ENCODE measurements at places on chromosomes 3 and 15.

- DNase-seq: no peak
Measured at GRCh38 chr3:157104928-157105652, 54.9 kb downstream of the CCNL1 start.

- no peak for DNase-seq
Measured at GRCh38 chr15:66233487-66234415, 19.8 kb downstream of the MEGF11 start.

- peak; percentile 66 for DNase-seq
Measured at GRCh38 chr3:160921020-160921635, 165.1 kb downstream of the PPM1L start.

DNA sequence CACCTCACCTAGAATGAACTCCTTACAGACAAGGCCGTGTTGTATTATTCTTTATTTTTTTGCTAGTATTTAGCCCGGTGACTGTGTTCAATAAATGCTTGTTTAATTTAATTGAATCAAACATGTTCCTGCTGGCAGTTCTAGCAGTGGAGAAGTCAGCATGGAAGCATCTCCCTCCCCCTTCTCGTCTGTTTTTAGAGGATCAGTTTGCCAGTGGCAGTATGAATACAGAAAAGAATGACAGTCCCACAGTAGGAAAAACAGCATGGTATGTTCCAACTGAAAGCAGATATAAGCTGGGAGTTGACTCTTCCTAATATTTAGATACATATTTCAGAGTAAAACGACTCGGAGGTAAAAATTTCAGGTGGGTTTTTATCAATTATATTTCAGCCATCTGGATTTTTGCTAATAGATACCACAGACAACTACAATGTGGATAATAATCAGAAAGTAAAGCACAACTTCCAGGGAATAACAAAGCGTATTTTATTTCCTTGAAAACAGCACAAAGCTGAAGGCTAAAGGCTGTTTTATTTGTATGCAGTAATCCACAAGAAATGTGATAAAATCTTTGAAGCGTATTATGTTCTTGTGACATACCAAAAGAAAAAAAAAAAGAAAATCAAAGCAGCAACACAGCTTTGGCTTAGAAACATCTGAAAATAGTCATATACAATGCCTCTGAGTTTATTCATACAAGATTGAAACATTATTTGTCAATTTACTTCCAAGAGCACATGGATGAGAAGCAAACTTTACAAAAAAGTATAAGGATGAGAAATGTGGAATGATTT, 244.5 kb upstream of the KCNMB2 start:
- DNase-seq: no peak

- DNase-seq: no peak
Measured at GRCh38 chr3:162192340-162193029, 695.9 kb downstream of the OTOL1 start.

GRCh38 chr15:77836121-77836692, 203.5 kb upstream of the LINGO1 start:
- peak; percentile 37 for DNase-seq

- DNase-seq: no peak
Measured at GRCh38 chr3:195113536-195114425, 157.2 kb downstream of the XXYLT1 start.

- no peak for DNase-seq
Measured at GRCh38 chr3:24390169-24391130, 104.2 kb downstream of the THRB start.

GRCh38 chr3:60046210-60046609, 996.4 kb upstream of the CFAP20DC start:
- DNase-seq: no peak

GRCh38 chr3:189316296-189317019, 144.7 kb downstream of the TPRG1 start:
- no peak for DNase-seq

GRCh38 chr3:17972959-17973906, 230.8 kb upstream of the TBC1D5 start:
- no peak for DNase-seq

- no peak for DNase-seq
Measured at GRCh38 chr3:40086890-40087883, 222.3 kb upstream of the EIF1B start.

GRCh38 chr3:30273304-30274072, 332.9 kb upstream of the TGFBR2 start:
- no peak for DNase-seq

DNA sequence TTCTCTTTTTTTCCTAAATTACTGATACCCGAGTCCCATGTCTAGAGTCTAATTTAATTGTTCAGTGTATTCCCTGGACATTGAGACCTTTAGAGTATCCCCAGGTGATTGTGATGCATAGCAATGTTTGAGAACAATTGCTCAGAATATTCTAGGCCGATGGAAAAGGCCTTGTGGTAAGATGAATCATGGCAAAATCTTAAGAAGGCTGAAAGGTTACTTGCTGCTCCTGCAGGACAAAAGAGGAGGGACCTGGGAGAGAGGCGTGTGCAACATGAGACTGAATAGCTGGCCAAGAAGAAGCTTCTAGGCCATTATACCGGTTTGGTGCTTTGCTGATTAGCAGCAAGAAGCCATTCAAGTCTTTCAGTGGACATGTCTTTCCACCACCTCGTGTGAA, 256.6 kb downstream of the ROBO2 start:
- DNase-seq: no peak

- peak; percentile 97 for DNase-seq
Measured at GRCh38 chr3:16427103-16427965, 86.2 kb downstream of the RFTN1 start.

GRCh38 chr3:111366515-111366914, 175.5 kb upstream of the CD96 start:
- no peak for DNase-seq

- no peak for DNase-seq
Measured at GRCh38 chr3:36595511-36595910, 168.8 kb downstream of the DCLK3 start.

DNA sequence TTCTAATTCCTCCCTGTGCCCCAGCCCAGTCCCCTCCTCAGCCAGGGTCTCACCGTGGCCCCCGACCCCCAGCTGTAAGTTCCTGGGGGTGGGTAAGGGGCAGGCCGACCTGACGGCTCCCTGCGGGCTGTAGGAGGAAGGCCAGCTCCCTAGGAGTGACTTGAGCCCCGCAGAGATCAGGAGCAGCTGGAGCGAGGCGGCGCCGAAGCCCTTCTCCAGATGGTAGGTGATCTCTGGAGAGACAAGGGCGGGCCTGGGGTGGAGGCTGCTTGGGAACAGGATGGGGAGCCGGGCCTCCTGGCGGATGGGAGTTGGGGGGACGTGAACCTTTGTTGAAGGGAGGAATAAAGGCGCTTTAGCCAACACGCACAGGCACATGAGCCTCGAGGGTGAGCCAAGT, 4.2 kb downstream of the SLC28A1 start:
- no peak for DNase-seq

DNA sequence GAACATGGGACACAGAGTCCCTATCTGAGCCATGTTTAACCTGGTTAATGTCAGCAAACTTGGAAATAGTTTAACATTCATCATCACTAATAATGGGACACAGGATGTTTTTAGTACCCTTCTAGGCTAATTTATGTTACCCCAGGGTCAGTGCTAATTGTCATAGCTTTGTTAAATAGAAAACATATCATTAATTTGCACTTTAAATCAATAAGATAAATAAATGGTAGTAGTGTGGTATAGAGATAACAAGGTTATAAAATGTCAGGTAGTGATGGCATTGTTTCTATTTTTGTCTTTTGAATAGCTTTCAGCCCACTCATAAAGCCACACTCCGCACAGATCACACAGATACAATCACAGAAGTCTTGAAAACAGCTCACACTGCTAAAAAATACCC, 534.9 kb downstream of the MECOM start:
- no peak for DNase-seq

DNA sequence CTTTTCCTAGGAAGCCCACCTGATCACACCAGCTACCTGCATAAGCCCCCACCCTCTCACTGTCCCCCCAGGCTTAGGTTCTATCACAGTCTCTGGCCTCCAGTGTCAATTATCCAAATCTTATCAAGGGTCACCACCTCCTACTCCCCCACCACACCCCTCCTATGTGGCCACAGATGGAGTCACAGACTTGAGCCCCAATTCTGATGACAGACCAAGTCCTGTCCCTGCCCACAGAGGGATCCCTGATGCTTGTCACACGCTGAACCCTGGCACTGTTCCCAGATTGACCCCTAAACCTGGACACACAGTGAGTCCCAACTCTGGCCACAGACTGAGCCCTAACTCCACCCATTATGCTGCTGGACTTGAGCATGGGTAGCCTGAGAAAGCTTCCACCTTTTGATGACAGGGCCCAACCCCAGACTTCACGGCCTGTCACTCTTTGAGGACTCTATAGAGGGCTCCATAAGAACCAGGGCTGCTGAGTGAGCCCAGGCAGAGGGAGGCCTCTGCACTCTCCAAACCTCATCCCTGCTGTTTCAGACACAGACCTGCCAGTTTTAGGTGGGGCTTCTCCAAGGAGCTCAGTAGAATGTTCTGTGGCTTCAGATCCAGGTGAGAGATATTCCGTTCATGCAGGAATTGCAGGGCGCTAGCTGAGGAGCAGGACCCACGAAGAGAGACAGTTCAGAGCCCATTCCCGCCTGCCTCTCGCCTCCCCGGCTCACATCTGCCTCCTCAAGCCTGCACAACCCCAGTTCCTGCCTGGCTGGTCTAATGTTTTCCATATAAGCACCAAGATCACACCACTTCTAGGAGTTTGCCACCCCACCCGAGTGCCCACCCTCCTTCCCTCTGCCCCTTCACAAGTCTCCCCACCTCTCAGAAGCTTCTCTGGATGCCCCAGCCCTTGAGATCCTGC, 1.8 kb downstream of the ULK3 start:
- no peak for DNase-seq

DNA sequence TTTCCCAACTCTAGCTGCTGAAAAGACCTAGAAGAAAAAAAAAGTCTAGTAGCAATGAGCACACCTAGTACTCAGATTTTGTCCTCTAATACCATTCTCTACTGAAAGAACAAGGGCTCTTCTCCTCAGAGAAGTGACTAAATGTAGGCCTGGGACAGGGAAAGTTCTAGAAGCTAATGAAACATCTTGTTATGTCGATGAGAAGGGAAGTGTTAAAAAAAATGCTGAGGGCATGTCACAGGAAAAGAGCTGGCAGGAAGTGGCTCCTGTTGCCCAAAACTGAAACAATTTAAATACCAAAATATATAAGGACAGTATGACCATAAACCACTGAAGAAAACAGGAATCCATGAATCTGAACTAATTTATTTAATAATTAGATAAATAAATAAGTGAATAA, 581.4 kb upstream of the TBL1XR1 start:
- no peak for DNase-seq

- DNase-seq: no peak
Measured at GRCh38 chr3:82942041-82942440, 1180.6 kb upstream of the GBE1 start.

DNA sequence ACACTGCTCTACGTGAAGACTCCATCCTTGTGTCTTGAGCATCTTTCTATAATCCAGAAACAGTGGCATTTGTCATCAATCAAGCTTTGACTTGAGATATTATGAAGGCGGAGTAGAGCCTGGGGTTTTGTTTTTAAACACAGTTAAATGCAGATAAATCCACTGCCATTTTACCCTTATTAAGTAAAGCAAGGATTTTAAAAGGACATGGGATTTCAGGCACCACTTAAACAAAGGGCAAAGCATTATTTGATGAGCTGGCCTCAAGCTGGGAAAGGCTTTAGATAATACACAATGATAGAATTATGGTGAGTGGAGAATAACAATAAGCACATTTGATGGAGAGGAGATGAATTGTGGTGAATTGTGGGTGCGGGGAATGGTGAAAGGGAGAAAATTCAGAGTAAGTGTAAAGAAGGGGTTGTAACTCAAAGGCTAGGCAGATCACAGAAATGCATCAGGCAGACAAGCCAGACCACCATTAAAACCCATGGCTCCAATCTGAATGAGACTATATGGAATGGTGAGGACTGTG, 54.9 kb upstream of the GLCE start:
- DNase-seq: no peak

DNA sequence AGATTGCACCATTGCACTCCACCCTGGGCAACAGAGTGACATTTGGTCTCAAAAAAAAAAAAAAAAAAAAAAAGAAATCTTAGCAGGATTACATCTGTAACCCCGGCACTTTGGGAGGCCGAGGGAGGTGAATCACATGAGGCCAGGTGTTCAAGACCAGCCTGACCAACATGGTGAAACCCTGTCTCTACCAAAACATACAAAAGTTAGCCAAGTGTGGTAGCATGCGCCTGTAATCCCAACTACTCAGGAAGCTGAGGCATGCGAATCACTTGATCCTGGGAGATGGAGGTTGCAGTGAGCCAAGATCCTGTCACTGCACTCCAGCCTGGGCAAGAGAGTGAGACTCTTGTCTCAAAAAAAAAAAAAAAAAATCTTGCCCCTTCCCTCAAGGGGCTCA, 40.4 kb downstream of the LIPC start:
- DNase-seq: peak; percentile 17

GRCh38 chr3:168322941-168323340, 227.2 kb upstream of the GOLIM4 start:
- DNase-seq: no peak

DNA sequence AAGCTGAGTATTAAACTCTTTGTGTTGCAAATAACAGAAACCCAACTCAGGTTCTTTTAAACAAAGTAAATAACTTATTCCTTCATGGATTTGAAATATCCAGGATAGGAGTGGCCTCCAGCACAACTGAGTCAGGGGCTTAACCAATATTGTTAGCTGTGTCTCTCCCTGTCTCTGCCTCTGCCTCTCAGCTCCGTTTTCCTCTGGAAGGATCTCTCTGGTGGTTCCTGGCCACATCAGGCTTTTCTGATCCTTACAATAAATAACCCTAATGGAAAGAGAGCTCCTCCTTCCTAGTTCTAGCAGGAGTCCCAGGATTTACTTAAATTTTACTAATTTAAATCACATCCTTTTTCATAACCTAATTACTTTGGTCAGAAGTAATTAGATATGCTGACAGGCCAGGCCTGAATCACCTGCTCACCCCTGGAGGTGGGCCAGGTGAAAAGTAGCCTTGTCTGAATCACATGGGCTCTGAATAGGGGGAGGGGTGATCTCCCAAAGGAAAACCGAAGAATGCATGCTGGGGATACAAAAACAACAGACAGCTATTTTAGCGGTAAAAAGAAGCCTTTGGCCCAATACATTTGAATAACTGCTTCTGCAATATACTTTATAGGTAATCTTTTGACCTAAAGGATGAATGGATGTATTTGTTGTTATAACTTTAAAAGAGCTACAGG, 75.4 kb downstream of the REC114 start:
- no peak for DNase-seq

DNA sequence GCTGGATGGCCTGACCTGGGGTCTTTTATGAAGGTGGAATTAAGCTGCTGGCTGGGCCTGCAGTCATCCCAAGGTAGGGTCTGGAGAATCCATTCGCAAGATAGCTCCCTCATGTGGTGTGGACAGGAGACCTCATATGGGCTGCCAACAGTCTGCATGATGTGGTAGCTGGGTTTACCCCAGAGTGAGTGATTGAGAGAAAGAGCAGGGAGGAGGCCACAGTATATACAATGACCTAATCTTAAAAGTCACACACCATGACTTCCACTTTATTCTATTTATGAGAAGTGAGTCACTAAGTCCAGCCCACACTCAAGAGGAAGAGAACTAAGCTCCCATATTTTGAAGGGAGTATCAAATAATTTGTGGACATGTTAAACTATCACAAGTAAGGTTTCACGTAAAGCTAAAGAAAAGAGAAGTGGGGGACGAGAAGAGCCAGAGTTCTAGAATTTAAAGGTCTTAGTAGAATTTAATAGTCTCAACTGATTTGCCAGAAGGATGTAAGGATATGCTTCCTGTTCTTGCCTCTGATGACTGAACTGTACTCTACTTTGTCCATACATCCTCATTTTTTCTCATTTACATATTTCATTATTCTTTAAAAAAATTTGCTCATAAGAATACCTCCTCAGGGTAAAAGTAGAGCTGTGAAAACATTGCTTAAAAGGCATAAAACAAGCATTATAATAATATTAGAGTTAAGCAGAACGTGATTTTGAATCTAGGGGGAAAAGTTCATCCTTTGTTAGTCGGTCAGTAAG, 184.4 kb downstream of the PEX5L start:
- DNase-seq: peak; percentile 4
